Right renal cortex interstitium (tissue), 3 donors: ENCODE measurements at places on chromosomes 5 and 9. TPM values are rescaled to one million over a fixed set of nuclear protein-coding genes. Genes with fewer than 3 reads are reported as not detected.

DNA sequence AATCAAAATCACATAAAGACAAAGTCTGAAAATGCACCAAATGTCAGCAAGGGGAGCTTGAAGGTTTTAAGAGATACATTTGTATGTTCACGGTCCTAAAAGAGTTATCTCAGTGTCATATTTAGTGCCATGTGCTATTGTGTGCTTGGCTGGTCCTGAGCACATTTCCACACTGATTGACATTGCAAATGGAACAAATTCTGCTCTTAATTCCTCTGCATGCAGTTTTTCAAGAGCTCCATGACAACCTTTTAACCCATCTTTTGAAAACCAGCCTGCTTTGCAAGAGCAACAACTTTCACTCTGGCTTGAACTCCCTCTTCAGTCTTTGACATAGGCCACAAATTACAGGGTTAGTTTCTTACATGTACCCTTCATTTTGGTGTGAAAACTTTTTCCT lies 175.4 kb upstream of the ACTBL2 start:
- no peak for DNase-seq

- no peak for DNase-seq
Observed at GRCh38 chr5:5145651-5146529, 5.8 kb downstream of the ADAMTS16 start.

DNA sequence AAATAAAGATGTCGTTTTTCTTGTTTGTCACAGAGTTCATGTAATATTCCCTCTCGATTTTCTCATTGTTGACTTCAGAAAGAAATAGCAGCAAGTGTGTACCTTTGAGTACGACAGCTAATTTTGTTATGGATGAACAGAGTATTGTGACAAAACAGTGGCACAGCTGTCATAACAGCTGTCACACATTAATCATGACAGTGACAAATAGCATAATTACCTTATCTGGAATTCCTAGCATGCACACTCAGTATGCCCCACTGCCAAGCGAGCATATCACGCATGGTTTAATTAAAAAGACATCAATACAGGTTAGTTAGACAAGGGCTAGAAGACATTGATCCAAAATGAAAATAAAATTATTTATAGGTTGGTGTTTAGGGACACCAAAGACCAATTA lies 375.1 kb downstream of the SPATA31D1 start:
- DNase-seq: no peak

- DNase-seq: no peak
Observed at GRCh38 chr9:135865531-135865930, 41.8 kb downstream of the CAMSAP1 start.

GRCh38 chr5:175862131-175863012 lies 9.0 kb upstream of the CPLX2 start:
- DNase-seq: no peak

DNA sequence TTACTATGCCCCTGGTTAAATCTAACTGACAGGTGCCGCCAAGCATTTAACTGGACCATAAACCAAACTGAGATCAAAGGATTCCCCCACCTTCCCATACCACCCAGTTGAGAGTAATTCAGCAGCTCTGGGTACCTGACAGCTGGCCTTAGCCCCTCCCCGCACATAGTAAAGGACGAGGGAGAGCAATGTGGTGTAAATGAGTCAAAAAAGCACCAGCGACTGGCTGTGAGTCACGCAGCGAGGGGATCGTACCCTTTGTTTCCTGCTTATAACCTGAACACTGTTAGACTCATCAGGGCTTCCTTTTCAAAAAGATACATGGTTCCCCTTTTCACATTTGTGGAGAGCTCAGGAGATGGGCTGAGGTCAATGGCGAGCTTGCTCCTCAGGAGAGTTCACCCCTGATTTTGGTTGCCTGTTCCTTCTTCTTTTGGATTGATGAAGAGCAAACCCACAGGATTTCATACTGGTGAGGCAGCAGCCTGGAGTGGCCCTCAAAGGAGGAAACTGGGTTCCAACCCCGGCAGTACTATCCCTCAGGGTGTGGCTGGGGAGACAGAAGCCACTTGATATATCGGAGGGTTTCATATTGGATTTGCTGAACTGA lies 71.5 kb downstream of the ANKRD33B start:
- DNase-seq: no peak

CCDC107 gene
- 17.3 TPM for polyA plus RNA-seq

KCTD16 gene
- polyA plus RNA-seq: 2.2 TPM

GRCh38 chr5:65062469-65063083 lies 293.8 kb downstream of the CWC27 start:
- DNase-seq: no peak

SPATA31A3 gene
- not detected for polyA plus RNA-seq

GRCh38 chr5:111447099-111447498 lies 65.2 kb downstream of the STARD4 start:
- no peak for DNase-seq

ALDH1A1 gene
- 311 TPM for polyA plus RNA-seq

GRCh38 chr5:1371218-1371971 lies 26.5 kb upstream of the CLPTM1L start:
- DNase-seq: no peak

GRCh38 chr9:106625259-106625789 lies 237.6 kb upstream of the ZNF462 start:
- DNase-seq: no peak

GRCh38 chr9:110814159-110814558 lies 145.6 kb downstream of the MUSK start:
- no peak for DNase-seq

- DNase-seq: no peak
Observed at GRCh38 chr5:45796959-45797553, 100.9 kb upstream of the HCN1 start.

TMEM215 gene
- 0.28 TPM for polyA plus RNA-seq

GRCh38 chr9:111179577-111179976 lies 141.3 kb upstream of the LPAR1 start:
- no peak for DNase-seq

GRCh38 chr9:136539427-136540421 lies 6.1 kb downstream of the NOTCH1 start:
- DNase-seq: no peak

ZBTB34 gene
- polyA plus RNA-seq: 22.7 TPM

- no peak for DNase-seq
Observed at GRCh38 chr5:174725991-174726601, 1.7 kb downstream of the MSX2 start.

CDO1 gene
- polyA plus RNA-seq: 30.0 TPM

GRCh38 chr9:6052293-6052919 lies 37.0 kb upstream of the RANBP6 start:
- DNase-seq: no peak

DNA sequence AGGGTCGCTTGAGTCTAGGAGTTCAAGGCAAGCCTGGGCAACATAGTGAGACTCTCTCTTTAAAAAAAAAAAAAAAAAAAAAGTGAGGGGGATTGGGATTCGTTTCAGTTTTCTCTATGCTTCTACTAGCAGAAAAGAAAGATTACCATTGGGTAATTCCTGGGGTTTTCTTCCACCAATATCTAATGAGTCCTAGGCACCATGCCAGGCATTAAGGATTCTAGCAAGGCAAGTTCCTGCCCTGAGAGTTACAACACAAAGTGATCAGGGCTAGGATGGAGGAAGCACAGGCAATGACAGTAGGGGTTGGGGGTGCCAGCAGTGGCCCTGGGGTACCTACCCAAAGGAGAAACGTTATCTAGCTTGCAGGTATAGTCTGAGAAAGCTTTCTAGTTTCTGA lies 90.8 kb downstream of the PCDH1 start:
- DNase-seq: no peak

WNT8A gene
- polyA plus RNA-seq: 0.27 TPM

GRCh38 chr5:124810396-124811006 lies 64.1 kb upstream of the ZNF608 start:
- no peak for DNase-seq

- DNase-seq: no peak
Observed at GRCh38 chr5:179254638-179255271, 90.5 kb downstream of the ADAMTS2 start.

DNA sequence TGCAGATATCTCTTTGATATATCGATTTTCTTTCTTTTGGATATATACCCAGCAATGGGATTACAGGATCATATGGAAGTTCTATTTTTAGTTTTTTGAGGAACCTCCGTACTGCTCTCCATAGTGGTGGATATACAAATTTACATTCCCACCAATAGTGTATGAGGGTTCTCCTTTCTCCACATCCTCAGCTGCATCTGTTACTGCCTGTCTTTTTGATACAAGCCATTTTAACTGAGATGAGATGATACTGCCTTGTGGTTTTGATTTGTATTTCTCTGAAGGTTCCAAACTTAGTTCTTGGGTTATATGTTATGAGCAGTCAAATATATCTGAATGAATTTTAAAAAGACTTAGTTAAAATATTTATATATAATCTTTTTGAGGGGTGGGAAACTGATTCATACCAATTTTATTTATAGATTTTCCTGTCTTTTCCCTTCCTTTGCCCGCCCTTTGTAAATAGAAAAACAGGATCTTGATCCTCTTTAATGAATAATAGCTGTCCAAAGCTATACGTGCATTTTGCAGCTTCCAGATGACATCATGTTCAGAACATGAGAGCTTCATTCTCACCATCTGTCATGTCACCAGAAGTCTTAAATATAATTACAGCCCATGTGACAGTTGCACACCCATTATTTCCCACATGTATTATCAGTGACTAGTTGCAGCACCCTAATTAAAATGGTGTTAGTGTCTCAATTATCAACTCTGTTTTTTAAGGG lies 6.2 kb upstream of the ARHGEF28 start:
- no peak for DNase-seq
